ENCODE measurements at places on chromosomes 1 and 21. TPM values are rescaled to one million over a fixed set of nuclear protein-coding genes. Genes with fewer than 3 reads are reported as not detected.

The CATSPERE gene
- polyA plus RNA-seq, result 2.4 TPM

The PADI2 gene
- 3.0 TPM for polyA plus RNA-seq

The TMEM200B gene
- 18.8 TPM for polyA plus RNA-seq

The CHODL gene
- 57.8 TPM for polyA plus RNA-seq

The CYP4A22 gene
- 7.6 TPM for polyA plus RNA-seq

The OR2M3 gene
- polyA plus RNA-seq, result 0.03 TPM

The HCRTR1 gene
- polyA plus RNA-seq, result not detected

The TRABD2B gene
- 23.0 TPM for polyA plus RNA-seq

The S100A14 gene
- polyA plus RNA-seq, result 22.8 TPM

The SYT14 gene
- polyA plus RNA-seq, result 0.24 TPM

The TTC13 gene
- polyA plus RNA-seq, result 16.9 TPM

The ZC3H12A gene
- polyA plus RNA-seq, result 2.2 TPM

The TLR5 gene
- polyA plus RNA-seq, result 6.6 TPM

The FCRL5 gene
- polyA plus RNA-seq, result 0.05 TPM

The ITGB2 gene
- polyA plus RNA-seq, result 10.3 TPM

The FAM72D gene
- polyA plus RNA-seq, result 2.5 TPM

The PGBD5 gene
- 7.3 TPM for polyA plus RNA-seq

The EYA3 gene
- polyA plus RNA-seq, result 46.6 TPM

The RNF19B gene
- 18.7 TPM for polyA plus RNA-seq

The SLC5A9 gene
- polyA plus RNA-seq, result 19.3 TPM

The STUM gene
- polyA plus RNA-seq, result 1.9 TPM

The KIF14 gene
- 6.9 TPM for polyA plus RNA-seq

The KCND3 gene
- 0.93 TPM for polyA plus RNA-seq

The PDE9A gene
- 38.7 TPM for polyA plus RNA-seq

The C1orf74 gene
- polyA plus RNA-seq, result 4.4 TPM

The TIE1 gene
- 59.0 TPM for polyA plus RNA-seq

The ADAMTS4 gene
- polyA plus RNA-seq, result 0.80 TPM

The CD52 gene
- 3.8 TPM for polyA plus RNA-seq

The FAM177B gene
- 0.05 TPM for polyA plus RNA-seq

The GNG5 gene
- 199 TPM for polyA plus RNA-seq

The CYB561D1 gene
- 8.1 TPM for polyA plus RNA-seq

The PTPN14 gene
- polyA plus RNA-seq, result 34.1 TPM

The AK5 gene
- polyA plus RNA-seq, result 2.8 TPM

The AADACL4 gene
- 2.1 TPM for polyA plus RNA-seq

The MFSD2A gene
- 3.2 TPM for polyA plus RNA-seq

The FGR gene
- polyA plus RNA-seq, result 1.9 TPM

The RHBDL2 gene
- polyA plus RNA-seq, result 1.0 TPM

The MARK1 gene
- polyA plus RNA-seq, result 9.2 TPM

The GNL2 gene
- polyA plus RNA-seq, result 65.4 TPM

The RNU1-4 gene
- polyA plus RNA-seq, result not detected

The ROR1 gene
- 39.6 TPM for polyA plus RNA-seq

The PKLR gene
- 8.6 TPM for polyA plus RNA-seq

The KDF1 gene
- polyA plus RNA-seq, result 11.1 TPM

The LCE1F gene
- polyA plus RNA-seq, result not detected

Data from right renal pelvis (tissue), 4 donors.